ACHN (cell line): ENCODE measurements at places on chromosomes 3 and 15.

- DNase-seq: no peak
These were observed 43.9 kb downstream of the NSMCE3 start for GRCh38 chr15:29225534-29226234.

DNA sequence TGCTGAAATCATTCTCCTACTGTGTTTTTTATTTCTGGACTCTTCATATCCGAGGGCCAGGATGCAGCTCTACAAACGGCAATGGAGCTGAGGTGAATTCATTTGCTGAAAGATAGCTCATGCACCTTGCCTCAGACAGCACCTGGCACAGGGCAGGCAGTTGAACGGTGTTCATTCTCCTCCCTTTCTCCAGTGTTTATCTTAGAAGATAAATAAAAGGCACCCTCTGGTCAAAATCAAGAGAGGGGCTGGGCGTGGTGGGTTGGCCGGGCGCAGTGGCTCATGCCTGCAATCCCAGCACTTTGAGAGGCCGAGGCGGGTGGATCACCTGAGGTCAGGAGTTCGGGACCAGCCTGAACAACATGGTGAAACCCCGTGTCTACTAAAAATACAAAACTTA lies 79.3 kb upstream of the LMOD3 start:
- DNase-seq: no peak

GRCh38 chr3:38542401-38543298 lies 46.5 kb downstream of the EXOG start:
- no peak for DNase-seq

- no peak for DNase-seq
These were observed 95.3 kb downstream of the DAPK2 start for GRCh38 chr15:63950911-63951481.

GRCh38 chr3:44252332-44252959 lies 10.8 kb downstream of the TOPAZ1 start:
- no peak for DNase-seq

DNA sequence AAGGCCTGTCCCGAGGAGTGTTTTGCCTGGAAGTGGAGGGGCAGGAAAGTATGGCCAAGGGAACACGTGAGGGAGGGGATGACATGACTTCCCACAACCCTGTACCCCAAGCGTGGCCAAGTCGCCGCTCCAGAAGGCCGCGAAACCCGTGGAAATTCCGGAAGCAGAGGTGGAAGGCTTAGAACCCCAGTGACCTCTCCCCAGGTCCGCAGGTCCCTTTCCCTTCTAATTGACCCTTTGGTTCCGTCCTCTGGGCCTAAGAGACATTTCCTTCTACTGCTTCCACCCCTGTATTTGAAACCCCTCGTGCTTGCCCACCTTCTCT lies 548 bp upstream of the BTBD1 start:
- DNase-seq: no peak

- no peak for DNase-seq
These were observed 307.2 kb downstream of the KCNH8 start for GRCh38 chr3:19455546-19455945.

DNA sequence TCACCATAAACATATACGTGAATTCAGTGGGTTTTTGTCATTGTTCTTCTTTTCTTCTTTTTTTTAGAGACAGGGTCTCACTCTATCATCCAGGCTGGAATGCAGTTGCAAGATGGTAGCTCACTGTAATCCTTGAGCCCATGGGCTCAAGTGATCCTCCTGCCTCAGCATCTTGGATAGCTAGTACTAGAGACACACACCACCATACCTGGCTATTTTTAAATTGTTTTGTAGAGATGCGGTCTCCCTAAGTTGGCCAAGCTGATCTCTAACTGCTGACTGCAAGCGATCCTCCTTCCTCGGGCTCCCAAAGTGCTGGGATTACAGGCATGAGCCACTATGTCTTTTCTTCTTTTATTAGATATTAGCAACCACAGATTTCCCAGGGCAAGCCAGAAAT lies 220.6 kb downstream of the NLGN1 start:
- no peak for DNase-seq

DNA sequence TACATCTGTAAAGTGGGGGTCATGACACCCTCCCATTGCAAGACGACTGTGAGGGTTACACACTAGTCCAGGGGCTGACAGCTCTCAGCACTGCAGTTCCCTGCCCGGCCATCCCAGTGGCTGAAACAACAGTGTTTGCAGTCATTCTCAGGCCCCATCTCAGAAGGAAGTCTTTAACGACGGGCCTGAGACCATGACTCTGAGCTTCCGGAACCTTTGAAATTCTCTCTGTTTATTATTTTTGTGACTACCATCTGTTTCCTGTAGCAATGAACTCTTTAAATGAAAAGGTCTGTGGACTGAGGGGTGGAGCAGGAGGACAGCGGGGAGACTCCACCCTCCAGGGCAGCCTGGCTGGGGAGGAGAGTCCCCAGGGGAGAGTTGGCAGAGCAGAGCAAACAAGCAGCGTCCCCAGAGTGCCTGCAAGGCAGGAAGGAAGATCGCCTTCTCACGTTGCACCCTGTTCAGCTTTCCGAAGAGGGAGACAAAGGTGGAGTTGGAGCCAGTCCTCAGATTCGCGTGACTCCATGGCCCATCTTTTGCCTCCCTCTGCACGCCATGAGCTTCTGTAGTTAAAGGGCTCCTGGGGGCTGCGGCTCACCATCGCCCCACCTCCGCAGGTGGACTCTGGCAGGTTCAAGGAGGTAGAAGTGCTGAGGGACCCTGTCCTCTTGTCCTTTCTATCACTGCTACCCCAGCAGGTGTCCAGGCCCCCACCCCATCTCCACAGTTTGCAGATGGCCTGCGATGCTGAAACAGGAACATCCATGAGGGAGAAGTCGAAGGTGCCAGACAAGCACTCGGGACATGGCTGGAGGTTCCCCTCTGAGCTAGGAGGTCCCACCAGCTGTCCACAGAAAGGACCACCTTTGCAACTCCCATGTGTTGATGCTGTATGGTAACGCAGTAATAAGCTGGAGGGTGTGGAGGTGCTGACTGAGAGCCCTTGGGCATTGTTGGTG lies 525.8 kb upstream of the PROK2 start:
- no peak for DNase-seq

GRCh38 chr15:68651916-68652525 lies 73.2 kb downstream of the CORO2B start:
- DNase-seq: no peak

GRCh38 chr3:184017672-184018423 lies at the start of gene ABCC5:
Gene ABCC5 (minus strand): TSS chr3:184017884. CDS start chr3:184014392, 3,492 bp downstream.
- peak; percentile 88 for DNase-seq

GRCh38 chr3:43017593-43018195 lies 38.6 kb downstream of the GASK1A start:
- DNase-seq: no peak

DNA sequence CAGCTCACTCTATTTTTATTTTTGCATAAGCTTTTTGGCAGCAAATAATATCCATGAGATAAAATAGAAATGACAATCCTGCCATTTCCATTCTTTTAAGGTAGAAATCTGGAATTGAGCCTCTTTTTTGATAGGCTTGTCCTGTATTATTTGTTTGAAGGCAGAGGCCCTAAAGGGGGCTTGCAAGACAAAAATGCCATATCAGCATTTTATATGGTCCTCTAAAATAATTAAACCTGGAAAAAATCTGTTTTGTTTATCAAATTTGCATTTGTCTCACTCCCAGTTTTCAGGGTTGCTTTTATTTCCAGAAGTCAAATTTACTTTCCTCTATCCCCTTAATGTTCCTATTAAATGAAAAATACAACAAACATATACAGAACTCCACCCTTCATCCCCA lies 134.9 kb upstream of the GAP43 start:
- DNase-seq: no peak

DNA sequence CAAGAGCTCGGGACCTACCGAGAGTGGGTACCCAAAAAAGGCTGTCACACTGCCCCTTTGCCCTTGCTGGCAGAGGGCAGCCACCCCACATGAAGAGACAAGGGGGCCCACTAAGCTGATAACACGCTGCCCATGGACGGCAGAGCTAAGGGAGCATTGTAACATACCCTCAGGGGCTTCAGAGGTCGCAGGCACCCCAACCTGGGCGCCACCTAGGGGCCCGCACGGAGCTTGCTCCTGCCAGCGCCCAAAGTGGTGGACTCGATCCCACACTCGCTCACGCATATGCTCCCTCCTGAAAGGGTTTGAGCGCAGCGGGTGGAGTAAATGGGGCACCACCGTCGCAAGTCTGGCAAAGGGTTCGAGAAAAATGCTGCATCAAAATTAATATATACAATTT lies 975.4 kb downstream of the ZPLD1 start:
- no peak for DNase-seq

GRCh38 chr3:11944052-11944673 lies 60.0 kb upstream of the SYN2 start:
- peak; percentile 42 for DNase-seq

DNA sequence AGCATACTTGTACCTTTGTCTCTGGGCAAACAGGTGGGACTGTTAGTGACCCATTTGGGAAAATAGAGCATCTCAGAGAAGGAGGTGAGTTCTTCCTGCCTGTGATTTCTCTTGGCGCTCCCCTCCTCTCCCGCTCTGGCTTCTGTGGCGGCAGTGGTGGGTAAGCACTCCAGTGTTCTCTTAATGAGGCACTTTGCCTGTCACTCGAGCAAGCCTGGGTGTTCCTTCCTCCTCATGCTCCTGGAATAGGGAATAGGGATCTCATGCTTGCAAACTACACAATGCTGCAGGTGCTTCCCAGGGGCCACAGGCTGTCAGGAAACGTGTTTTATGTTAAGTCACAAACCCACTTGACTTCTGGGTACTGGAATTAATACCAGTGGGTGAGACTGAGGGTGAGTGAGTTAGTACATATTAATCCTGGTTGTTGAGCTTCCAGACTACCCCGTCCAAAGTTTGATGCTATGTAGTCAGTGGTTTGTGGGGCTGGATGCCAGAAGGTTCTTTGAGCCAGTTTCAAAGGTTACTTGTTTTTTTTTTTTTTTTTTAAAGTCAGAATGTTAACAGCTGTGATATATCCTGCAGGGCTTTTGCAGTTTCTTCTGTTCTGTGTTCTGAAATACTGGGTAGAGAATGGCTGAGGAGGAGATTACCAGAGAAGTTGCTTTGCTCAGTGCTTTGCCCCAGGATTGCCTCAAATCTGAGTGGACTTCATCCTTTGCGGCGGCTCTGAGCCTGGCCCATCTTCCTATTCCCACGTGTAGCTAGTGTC lies 30.5 kb downstream of the EDEM1 start:
- DNase-seq: no peak

- DNase-seq: no peak
These were observed 52.7 kb upstream of the P3H2 start for GRCh38 chr3:190173426-190173825.

GRCh38 chr3:177426106-177426877 lies 229.0 kb upstream of the TBL1XR1 start:
- no peak for DNase-seq

DNA sequence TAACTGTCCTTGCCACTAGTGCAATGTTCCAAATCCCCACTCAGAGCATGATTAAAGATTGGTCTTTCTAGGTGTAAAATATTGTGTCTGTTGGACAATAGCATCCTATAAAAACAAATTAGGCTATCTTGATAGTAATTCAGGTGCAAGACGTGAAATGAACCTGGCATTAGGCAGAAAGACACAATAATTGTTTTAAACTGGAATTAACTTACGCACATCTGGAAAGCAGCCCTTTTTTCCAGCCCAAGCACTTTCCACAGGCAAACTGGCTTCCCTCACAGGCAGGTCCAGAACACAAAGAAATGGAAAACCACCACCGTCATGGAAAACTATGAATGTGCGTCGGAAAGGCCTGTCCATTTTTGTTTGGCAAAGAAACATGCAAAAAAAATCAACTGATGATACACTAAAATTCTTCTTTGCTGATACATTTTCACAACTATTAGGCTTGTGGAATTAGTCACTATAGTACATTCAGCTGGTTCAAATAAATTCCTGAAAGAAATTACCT lies 474.7 kb upstream of the IL12A start:
- no peak for DNase-seq

GRCh38 chr15:81275711-81276392 lies 48.1 kb downstream of the STARD5 start:
- DNase-seq: no peak

GRCh38 chr15:33678176-33678575 lies 290.1 kb upstream of the CHRM5 start:
- no peak for DNase-seq

GRCh38 chr15:96126859-96127258 lies 203.6 kb upstream of the NR2F2 start:
- DNase-seq: no peak

GRCh38 chr15:77022646-77023575 lies 28.0 kb downstream of the PSTPIP1 start:
- no peak for DNase-seq

GRCh38 chr15:43042885-43043284 lies 63.0 kb downstream of the UBR1 start:
- DNase-seq: no peak

DNA sequence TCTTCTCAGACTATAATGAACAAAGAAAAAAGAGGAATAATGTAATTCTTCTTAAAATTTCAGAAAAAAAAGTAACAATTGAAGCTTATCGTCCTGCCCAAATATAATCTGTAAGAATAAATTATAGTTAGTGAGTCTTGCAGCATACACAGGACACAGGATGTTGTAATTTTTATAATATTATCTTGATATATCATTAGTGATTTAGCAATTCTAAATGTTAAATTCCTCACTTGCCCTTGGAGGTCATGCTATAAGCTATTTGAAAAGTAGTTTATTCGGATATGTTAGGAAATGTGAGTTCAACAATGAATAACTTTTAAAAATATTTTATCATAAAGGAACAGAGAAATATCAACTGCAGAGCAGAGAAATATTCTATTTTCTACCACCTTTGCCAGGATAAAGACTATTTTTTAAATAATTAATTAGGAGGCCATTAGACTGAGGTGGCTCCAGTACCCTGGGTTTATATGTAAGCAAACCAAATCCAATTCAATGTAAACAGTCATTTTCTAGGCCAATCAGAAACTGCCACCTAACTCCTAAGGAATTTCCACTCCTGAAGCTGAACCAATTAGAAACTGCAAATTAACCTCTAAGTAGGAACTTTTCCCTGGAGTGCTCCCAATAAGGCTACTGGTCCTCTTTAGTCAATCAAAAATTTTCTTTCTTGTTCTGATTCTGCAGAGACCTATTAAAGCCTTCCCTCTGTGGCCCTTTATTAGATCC lies 1109.3 kb downstream of the ROBO2 start:
- no peak for DNase-seq

DNA sequence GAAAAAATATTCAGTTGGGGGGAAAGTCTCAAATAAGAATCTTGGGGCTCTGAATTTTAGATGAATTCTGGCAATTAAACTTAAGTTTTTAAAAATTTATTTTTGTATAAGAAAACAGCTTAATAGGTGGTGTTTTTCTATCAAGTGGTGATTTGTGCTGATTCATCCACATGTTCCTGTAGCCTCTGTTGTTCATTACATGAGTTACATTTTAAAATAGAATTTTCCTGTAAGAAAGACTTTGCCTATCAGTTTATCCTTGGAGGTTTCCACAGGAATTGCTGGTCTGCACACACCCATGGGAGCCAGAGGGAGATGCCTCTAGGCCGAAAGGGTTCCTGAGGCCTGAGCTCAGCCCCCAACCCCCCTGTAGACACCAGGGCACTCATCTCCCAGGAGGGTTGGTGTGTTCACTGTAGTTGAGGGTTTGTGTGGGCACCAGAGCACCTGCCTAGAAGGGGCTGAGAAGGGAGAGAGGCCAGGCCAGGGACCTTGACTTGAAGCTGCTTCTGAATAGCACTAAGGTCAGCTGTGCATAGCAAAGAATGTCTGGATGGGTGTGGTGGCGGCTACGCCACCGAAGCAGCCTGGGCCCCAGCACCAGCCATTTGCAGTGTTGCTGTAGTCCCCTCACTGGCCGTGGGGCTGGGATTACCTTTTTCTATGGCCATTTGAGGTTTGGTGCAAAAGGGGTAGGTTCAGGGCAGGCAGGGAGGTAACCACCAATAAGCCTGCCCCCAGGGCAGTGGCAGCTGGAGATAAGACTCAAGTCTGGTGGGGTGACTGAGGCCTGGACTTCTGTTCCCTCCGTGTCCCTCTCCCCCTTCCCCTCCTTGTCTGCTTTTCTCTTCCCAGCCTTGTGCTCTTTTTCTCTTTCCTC lies 11.9 kb downstream of the DNAJA4 start:
- no peak for DNase-seq
